Gastroesophageal sphincter (tissue), 4 donors: ENCODE measurements at places on chromosomes 16 and 17. TPM values are rescaled to one million over a fixed set of nuclear protein-coding genes. Genes with fewer than 3 reads are reported as not detected.

PRKCA gene
- total RNA-seq: 89.0 TPM

CES5A gene
- not detected for total RNA-seq

DNA sequence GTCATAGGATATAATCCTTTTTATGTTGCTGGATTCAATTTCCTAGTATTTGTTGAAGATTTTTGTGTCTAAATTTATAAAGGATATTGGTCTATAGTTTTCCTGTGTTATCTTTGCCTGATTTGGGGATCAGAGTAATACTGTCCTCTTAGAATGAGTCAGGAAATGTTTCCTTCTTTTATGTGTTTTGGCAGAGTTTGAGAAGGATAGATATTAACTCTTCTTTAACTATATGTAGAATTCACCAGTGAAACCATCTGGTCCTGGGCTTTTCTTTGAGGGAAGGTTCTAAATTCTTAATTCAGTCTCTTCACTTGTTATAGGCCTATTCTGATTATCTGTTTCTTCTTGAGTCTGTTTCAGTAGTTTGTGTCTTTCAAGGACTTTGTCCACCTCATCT lies 66.3 kb upstream of the NACA2 start:
- H3K4me3 ChIP-seq: no peak overlapping the region
- no peaks in the 10 kb centered on the region for H3K27me3 ChIP-seq
- no peaks in the 10 kb centered on the region for H3K36me3 ChIP-seq
- no peak for ATAC-seq
- H3K4me1 ChIP-seq: no peaks in the 10 kb centered on the region
- H3K27ac ChIP-seq: no peak overlapping the region

TMC8 gene
- total RNA-seq: 1.7 TPM

GRCh38 chr16:76243620-76244019 lies 33.6 kb upstream of the CNTNAP4 start:
- H3K4me3 ChIP-seq: no peak overlapping the region
- H3K27ac ChIP-seq: no peak overlapping the region
- no peak for ATAC-seq
- no peaks in the 10 kb centered on the region for H3K4me1 ChIP-seq
- no peaks in the 10 kb centered on the region for H3K27me3 ChIP-seq

DNA sequence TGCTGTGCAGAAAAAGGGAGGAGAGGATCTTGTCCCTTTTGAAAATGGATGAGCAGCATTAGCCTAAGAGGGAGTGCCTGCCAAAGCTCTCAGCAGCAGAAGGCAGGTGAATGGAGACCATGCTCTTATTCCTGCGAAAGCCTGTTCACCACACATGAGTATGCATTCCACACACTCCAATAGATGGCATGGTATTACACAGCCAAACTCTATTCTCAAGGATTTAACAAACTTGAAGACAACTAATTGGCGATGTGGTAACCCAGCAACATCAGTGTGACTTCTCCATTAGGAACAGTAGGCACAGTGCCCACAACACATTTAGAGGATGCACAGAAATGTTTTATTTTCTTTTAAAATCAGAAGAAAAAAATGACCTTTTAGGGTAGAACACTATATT lies 77.8 kb downstream of the CDH11 start:
- H3K27me3 ChIP-seq: no peaks in the 10 kb centered on the region
- no peaks in the 10 kb centered on the region for H3K4me1 ChIP-seq
- ATAC-seq: no peak
- H3K4me3 ChIP-seq: no peak overlapping the region

CDYL2 gene
- 0.78 TPM for total RNA-seq

DNA sequence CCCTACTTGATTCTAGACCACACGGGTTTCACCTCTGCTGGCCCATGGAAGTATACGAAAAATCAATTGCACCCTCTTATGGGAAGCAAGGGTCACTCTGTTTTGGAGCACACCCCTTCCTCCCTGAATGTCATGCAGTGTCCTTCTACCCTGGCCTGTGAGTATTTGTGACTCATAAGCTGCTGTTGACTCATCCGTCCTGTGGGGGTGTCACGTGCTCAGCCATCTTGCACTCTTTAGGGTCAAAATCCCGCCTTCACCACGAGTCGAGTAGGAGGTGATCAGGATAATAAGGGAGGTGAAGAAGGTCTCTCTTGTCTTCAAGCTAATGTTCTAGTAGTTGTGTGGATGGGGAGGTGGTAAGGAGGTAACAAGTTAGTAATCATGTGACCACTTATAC lies 341.0 kb upstream of the EEF2KMT start:
- H3K27ac ChIP-seq: no peak overlapping the region
- no peak for ATAC-seq
- no peaks in the 10 kb centered on the region for H3K27me3 ChIP-seq
- no peak overlapping the region for H3K4me3 ChIP-seq
- no peaks in the 10 kb centered on the region for H3K36me3 ChIP-seq

DNA sequence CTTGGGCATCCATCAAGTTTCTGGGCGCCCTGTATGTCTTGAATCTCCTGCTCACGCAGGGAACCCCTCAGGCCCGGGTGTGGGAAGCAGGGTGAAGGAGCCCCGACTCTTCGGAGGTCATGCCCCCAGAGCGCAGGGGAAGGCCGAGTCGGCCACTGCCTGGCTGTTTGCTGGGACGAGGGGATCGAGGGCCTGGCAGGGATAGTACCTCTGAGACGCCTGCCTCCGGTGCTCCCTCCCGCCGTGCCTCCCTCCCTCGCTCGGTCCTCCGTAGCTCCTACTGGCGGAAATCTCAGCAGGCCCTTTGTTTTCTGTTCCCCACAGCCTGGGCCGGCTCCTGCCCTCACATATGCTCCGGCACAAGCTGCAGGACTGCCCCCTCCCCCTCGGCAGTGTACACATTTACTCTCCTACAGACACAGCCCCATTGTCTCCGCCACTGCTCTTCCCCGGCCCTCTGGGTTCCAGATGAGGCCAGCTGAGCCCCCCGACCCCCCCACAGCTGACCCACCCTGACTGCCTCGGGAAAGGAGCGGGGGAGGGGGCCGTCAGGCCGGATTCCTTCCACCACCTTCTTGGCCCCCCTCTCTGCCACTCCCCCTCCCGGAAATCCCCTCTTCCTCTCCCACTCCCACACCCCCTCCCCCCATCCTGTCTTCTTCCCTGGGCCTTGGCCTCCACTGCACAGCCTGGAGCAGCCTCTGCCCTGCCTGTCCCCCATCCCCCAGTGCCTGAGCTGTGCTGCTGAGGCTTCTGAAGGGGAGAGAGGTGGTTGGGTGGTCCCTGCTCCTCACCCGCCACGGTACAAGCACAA lies 1.4 kb downstream of the TRAF4 start:
- H3K27ac ChIP-seq: peak overlapping the region; percentile 49
- peak overlapping the region; percentile 79 for H3K4me3 ChIP-seq
- no peaks in the 10 kb centered on the region for H3K27me3 ChIP-seq
- H3K36me3 ChIP-seq: no peaks in the 10 kb centered on the region
- ATAC-seq: no peak
- peaks cover 15% of the 10 kb centered on the region for H3K4me1 ChIP-seq

DNA sequence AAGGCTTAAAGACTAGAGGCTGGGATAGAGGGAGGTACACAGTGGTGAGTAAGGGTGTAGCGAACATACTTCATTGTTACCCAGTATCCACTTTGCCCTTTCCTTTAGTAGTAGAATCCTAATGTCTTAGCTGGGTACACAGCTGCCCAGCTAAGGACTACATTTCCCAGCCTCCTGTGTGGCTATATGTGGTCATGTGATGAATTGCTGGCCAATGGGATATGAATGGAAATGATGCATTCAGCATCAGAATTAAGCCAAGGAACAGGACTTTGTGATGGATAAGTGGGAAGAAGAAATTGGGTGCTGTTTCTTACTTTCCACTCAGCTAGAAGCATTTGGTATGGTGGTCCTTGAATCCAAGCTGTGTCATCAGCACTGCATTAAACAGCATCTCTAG lies 55.9 kb downstream of the FOXL1 start:
- no peak overlapping the region for H3K27ac ChIP-seq
- H3K4me1 ChIP-seq: no peaks in the 10 kb centered on the region
- H3K27me3 ChIP-seq: peaks cover 68% of the 10 kb centered on the region

- H3K4me1 ChIP-seq: no peaks in the 10 kb centered on the region
- no peaks in the 10 kb centered on the region for H3K27me3 ChIP-seq
- H3K36me3 ChIP-seq: no peaks in the 10 kb centered on the region
- no peak overlapping the region for H3K27ac ChIP-seq
- no peak overlapping the region for H3K4me3 ChIP-seq
Observed at GRCh38 chr17:22600644-22601298, 908.4 kb downstream of the KCNJ18 start.

KCNJ12 gene
- 1.9 TPM for total RNA-seq

DNA sequence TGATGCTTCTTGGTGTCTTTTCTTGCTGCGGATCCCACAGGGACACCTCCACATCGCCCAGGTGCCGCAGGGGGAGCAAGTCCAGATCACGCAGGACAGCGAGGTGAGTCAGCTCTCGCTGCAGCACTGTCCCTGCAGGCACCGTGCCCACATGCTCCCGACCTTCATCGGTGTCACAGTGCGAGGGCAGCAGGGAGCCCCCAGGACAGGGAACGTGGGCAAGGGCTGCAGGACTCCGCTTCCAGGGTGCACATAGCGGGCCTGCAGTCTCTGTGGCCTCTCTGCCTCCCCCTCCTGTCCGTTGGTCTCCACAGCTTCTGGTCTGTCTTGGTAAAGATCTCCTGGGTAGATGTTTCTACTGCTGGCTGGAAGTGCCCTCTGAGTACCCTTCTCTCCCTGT lies 84.1 kb downstream of the BANP start:
- no peak overlapping the region for H3K4me3 ChIP-seq
- no peaks in the 10 kb centered on the region for H3K27me3 ChIP-seq
- ATAC-seq: no peak
- no peaks in the 10 kb centered on the region for H3K4me1 ChIP-seq
- no peaks in the 10 kb centered on the region for H3K36me3 ChIP-seq

GRCh38 chr16:75250089-75250808 lies 1.2 kb downstream of the BCAR1 start:
- no peaks in the 10 kb centered on the region for H3K27me3 ChIP-seq
- no peaks in the 10 kb centered on the region for H3K36me3 ChIP-seq
- peaks cover 10% of the 10 kb centered on the region for H3K4me1 ChIP-seq
- no peak for ATAC-seq
- H3K27ac ChIP-seq: peak overlapping the region; percentile 92

DNA sequence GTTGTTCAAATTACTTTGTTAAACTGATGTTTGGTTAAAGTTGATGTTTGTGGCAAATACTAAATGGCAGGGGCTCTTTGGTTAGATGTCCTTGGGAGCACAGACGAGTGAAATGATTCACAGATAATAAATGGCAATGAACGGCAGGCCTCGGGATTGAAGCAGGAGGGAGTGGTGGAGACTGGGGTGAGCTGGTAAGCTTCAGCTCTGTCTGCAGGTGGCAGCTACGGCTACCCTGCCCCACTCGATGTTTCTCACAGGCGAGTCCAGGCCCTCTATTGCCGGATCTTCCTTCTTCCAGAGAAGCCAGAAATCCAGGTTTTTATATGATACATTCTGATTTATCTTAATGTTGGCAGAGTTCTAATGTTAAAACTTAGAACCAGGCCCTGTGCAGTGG lies 144.8 kb upstream of the CACNG5 start:
- ATAC-seq: no peak
- no peak overlapping the region for H3K4me3 ChIP-seq
- peak overlapping the region; percentile 3 for H3K27ac ChIP-seq
- no peaks in the 10 kb centered on the region for H3K36me3 ChIP-seq
- no peaks in the 10 kb centered on the region for H3K4me1 ChIP-seq

- H3K27ac ChIP-seq: no peak overlapping the region
- no peaks in the 10 kb centered on the region for H3K36me3 ChIP-seq
- peak overlapping the region; percentile 31 for H3K4me3 ChIP-seq
- peaks cover 16% of the 10 kb centered on the region for H3K27me3 ChIP-seq
- peaks cover 37% of the 10 kb centered on the region for H3K4me1 ChIP-seq
Observed at GRCh38 chr17:40362696-40363110, 1.8 kb downstream of the GJD3 start.

DNA sequence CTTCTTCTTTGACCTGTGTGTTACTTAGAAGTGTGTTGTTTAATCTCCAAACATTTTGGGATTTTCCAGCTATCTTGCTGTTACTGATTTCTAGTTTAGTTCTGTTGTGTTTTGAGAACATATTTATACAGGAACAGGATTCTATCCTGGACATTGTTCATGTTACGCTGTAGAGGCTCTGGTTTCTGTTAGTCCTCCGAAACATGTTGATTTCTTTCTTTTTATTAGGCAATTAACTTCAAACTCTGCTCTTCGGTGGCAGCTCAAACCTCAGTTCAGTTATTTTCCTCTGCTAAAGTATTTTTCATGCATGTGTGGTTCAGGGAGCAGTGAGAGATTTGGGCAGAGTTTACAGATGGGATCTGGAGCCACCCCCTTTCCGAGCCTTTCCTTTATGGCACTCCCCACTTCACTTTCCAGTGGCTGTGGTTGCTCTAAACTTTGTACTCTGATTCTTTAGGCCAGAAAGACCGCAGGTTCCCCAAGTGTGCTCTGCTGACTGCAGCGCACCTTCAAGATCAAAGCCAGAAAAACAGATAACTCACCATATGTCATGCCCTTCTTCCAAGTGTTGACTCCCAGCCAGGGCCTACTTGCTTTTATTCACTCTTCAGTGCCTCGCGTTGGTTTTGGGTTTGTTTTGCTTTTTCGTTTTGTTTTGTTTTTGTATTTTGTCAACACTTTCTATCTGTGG lies 77.6 kb upstream of the KSR1 start:
- H3K27me3 ChIP-seq: no peaks in the 10 kb centered on the region
- no peak overlapping the region for H3K4me3 ChIP-seq
- ATAC-seq: no peak
- no peak overlapping the region for H3K27ac ChIP-seq
- peaks cover 12% of the 10 kb centered on the region for H3K4me1 ChIP-seq

DNA sequence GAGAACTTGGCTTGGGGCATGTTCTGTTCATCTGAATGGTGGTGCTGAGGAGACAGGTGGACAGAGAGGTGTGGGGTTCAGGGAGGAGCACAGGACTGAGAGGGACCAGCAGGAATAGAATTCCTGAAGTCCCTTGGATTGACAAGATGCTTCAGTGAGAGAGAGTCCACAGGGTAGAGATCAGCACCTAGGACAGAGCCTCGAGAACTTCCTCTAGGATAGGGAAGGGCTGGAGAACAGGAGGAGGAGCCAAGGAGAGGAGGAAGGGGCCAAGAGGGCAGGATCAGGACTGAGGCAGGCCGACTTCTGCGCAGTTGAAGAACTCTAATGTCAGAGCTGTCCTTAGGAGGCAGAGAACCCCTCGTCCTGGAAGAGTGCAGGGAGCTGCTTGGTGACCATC lies 138.4 kb downstream of the PRKCB start:
- no peak overlapping the region for H3K27ac ChIP-seq
- H3K4me3 ChIP-seq: no peak overlapping the region
- no peak for ATAC-seq
- H3K4me1 ChIP-seq: no peaks in the 10 kb centered on the region
